HFFc6 (cell line): ENCODE measurements at places on chromosomes 3 and 15.

DNA sequence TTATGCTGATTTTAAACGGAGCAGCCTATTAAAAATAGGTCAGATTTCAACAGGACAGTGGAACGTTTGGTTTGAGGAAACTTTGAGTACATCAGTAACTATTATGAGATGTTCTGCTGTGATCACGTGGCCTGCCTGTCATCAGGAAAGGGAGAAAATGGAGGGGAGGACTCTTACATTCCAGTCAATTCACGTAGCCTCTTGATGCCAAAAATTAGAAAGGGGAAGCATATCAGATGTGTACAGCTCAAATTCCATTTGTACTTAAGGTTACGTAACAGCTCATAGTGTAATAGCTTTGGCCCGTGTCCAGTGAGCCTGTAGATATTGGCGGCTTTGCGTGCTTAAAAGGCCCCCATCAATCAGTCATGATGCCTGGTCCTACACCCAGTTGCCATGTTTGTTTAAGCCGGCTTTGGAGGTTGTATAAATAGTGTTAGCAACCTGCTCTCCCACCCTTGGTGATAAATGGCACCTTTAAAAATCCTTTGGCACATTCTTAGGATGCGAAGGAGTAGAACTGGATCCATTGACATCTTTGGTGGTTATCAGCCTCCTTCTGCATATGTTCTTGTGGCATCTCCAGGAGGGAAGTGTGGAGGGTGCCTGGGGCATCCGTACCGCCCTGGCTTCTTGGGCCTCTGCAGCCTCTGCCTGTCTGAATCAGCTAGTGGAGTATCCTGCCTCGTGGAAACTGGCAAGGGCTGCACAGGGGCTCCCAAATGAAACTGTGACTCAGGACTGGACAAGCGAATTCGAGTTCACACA, 163.9 kb downstream of the THSD4 start:
- peak; percentile 69 for DNase-seq

GRCh38 chr3:1942781-1943180, 155.9 kb upstream of the CNTN4 start:
- no peak for DNase-seq

DNA sequence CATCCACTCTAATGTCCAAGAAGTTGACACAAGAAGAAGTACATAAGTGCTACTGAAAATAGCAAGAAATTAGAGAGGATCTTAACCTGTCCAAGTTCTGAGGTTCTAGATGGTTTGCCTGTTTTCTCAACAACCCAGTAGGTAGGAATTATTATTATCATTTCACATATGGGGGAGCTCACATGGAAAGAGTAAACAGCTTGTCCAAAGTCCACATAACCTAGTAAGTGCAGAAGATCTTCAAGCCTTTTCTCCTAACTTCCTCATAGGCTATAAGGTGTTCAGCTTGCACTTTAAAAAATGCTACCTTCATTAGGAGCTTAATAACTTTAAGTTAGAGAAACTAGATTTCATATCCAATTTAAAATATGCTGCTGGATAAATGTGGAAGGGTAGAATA, 3.0 kb downstream of the SLC2A2 start:
- no peak for DNase-seq

- peak; percentile 57 for DNase-seq
These were observed 2.0 kb downstream of the SLC22A14 start for GRCh38 chr3:38283810-38284755.

DNA sequence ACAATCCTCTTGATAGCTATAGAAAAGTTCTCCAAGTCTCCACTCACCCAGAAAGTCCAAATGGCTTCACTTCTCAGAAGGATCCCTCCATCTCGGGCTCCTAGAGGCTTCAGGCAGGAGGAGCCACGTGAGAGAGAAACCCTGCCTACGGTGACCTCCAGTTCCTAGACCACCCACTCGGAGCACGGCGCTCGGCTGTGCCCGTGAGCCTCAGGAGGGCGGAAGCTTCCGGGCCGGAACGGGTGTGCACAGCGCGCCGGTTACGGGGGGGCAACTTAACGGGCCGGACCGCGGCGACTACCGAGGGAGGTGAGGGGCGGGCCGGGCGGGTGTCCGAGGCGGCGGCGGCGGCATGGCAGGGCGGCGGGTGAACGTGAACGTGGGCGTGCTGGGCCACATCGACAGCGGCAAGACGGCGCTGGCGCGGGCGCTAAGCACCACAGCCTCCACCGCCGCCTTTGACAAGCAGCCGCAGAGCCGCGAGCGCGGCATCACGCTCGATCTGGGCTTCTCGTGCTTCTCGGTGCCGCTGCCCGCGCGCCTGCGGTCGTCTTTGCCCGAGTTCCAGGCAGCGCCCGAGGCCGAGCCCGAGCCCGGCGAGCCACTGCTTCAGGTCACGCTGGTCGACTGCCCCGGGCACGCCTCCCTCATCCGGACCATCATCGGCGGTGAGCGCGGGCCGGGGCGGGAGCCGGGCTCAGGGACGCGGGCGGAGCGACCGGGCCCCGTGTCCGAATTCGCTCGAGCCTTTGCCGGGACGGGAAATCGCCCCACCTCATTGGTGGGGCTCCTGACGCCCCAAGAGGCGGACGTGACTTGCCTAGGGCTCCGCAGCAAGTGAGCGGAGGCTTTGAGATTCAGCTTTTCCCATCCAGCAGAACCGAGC, at the start of gene EEFSEC:
Gene EEFSEC (plus strand): TSS at position 326 of the 886 bp plus-strand sequence. CDS start 27 bp downstream, at position 353.
- DNase-seq = peak; percentile 77

- no peak for DNase-seq
These were observed 27.8 kb upstream of the LYZL4 start for GRCh38 chr3:42438193-42438592.

DNA sequence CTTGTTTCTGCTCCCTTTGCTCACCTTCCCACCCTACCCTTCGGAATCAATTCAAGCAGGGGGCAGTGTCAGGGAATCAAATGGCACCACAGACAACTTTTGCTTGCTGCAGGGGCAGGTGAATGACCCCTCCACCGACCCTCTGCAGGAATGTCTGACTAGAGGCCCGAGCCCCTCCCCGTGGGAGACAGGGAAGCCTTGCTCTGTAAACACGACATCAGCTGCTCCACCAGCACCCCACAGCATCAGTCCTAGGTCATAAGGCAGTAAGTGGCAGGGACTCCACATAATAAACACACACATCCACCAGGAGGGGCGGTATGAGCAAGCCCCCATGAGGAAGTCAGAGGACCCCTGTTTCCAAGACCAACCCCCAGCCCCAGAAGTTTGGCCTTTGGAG, 2.0 kb upstream of the SLC26A6 start:
- DNase-seq = no peak

DNA sequence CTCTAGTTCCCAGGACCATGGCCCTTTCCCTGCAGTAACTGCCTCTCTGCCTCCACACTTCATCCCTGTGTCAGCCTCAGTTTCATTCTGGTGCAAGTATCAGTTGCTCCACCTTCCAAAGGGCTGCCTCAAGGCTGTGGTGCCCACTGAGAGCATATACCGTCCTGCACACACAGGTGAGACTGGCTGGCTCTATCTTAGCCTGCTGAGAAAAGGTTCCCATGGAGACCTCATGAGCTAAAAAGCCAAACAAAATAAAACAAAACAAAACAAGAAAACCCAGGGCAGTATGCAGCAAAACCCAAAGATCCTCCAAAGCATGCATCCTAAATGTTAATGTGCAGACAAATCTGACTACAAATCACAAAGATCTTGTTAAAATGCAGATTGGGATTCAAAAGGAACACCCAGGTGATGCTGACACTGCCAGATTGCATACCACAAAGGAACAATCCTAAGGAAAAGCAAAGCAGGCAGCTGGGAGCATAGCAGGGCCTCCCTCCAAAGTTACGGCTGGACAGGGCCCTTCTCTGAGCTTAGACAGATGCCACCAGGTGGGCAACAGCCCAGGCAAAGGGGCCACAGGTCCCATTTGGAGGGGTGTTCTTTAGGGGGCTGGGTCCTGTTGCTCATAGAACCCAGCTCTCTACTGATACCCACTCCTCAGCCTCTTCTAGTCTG, 76.3 kb upstream of the SLCO2A1 start:
- DNase-seq = no peak

DNA sequence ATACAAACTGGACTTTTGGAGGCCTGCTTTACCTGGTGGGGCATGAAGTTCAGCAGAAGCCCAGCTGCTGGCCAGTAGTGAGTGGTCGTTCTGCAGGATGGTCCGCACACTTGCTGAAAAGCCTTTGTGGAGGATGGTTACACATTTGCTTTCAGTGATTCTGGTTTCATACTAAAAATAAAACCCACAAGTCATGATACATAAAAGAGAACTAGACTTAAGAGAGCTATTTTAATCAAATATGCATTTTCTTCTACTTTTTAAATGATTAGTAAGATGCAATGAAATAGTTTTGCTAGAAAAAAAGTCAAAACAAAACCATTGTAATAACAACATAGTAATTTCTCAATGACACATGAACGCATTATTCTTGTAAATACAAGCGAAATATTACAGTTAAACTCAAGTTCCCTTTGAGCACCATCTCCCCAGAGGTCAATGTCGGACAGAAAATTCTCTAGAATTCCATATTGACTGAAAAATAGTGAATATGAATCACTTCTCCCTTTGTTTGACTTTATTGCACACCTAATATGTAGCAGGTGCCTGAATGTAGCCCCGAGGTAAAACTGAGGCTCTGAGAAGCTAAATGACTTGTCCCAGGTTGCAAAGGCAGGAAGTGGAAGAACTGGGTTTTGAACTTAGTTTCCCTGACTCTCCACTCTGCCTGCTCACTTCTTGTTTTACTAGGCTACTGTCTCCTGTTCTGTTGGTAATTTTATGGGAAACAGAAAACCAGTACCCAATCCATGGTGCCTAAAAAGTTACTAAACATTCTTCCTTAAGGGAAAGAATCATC, 8.3 kb downstream of the IL5RA start:
- DNase-seq = no peak

- no peak for DNase-seq
These were observed 317.4 kb downstream of the C3orf38 start for GRCh38 chr3:88467191-88467590.

DNA sequence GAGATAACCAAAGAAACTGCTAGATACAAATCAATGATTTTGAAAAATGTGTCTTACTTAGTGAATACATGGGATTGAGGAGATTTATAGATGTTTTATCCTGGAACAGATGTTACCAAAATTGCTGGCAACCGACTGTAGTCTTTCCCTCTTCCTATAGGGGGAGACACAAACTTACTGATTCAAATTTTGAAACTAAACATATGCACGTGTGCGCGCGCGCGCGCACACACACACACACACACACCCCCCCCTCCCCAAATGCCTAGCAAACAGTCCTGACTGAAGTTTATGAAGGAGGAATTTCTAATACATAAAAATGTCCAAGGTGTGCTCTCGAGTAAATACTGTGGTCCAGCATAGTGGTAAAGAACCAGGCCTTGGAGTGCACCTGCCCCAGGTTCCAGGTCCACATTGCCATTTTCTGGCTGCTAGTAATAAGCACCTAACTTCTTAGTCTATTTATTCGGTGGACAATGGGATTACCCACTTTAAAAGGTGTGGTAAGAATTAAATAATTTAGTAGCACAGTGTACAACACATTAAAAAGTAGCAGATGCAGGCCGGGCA, 18.5 kb upstream of the C3orf62 start:
- peak; percentile 33 for DNase-seq

GRCh38 chr3:17938313-17938712, 195.9 kb upstream of the TBC1D5 start:
- no peak for DNase-seq

GRCh38 chr3:35790764-35791163, 151.4 kb downstream of the ARPP21 start:
- DNase-seq = no peak

- DNase-seq = peak; percentile 99
These were observed 19.0 kb downstream of the SYNM start for GRCh38 chr15:99123713-99124451.

DNA sequence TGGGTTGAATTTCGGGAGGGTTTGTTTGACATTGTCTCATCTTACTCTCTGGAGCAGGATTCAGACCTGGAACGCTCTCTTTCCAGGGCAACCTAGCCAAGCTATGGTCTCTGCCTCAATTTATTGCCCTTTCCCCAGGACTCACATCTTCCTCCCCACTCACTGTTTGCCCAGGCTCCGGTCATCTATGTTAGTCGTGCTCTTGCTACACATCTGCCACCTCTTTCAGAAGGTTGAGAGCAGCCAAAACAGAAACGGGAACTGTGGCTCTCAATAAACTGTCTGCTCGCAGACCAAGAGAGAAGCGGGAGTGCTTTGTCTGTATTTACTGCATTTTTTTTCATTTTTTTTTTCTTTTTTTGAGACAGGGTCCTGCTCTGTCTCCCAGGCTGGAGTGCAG, 81.6 kb downstream of the ST6GAL1 start:
- no peak for DNase-seq

DNA sequence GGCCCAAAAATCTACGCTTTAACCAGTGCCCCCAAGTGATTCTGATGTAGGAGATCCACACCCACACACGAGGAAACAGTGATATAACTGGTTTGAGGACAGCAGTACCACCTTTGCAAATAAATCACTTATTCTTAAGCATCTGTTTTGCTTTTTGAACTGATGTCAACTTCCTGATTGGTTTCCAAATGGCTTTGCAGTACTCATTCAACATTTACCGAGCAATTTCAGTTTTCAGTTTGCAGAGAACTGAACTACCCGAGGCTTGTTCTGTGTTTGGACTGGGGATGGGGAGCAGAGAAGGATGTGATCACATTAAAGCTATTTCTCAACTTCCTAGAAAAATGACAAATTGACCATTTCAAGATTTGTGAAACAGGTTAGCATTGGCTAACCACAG, 1.1 kb upstream of the GYG1 start:
- no peak for DNase-seq

DNA sequence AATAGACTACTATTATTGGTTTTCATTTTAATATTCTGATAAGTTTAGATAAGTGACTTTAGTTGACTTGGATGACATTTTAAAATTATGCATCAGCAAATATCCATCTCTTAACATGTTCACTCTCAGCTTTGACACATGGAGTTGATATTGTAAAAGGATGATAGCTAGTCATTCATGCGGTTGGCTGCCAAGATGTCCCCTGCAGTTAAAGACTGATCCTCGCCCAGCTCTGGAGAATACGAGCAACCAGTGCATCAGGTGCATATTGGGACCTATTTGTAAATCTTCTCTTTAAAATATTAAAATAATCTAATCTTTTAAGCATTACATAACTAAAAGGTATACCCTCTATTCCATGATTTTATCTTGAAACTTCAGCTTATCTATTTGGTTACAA, 41.9 kb downstream of the EPHB1 start:
- no peak for DNase-seq

DNA sequence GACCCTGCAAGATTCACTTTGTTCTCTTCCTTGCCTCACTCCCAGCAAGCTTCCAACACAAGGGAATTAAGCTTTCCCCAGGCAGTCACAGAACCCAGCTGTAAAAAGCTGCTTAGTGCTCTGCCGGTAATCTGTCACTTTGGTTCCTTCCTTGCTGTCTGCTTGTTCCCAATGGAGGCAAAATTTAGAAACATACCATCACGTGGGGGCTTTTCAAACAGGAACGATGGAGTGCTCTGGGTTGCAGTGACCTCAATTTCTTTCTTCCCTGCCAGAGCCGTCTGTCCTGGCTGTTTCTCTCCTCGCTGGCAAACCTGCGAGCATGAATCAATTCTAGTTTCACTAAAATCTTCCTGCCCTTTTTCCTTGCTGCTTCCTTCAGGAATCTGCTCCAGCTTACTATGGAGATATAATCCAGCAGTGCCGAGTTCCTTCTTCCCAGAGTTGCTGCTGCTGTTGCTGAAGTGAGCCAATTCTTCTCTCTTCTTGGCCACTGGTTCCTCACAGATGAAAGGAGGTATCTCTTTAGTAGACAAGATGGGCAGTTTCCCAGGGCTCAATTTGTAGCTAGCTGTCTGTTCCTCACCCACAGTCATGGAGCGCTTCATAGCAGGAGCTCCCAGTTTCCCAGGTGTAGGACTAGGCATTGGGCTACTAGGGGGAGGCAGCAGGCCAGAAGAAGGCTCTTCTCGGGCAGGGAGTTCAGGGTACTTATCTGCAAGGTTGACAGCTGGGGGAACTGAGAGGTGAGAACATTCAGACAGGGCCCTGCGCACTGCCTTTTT, 88.1 kb downstream of the DHX30 start:
- DNase-seq = no peak
